ENCODE measurements at places on chromosomes 6 and 20. TPM values are rescaled to one million over a fixed set of nuclear protein-coding genes. Genes with fewer than 3 reads are reported as not detected.

DNA sequence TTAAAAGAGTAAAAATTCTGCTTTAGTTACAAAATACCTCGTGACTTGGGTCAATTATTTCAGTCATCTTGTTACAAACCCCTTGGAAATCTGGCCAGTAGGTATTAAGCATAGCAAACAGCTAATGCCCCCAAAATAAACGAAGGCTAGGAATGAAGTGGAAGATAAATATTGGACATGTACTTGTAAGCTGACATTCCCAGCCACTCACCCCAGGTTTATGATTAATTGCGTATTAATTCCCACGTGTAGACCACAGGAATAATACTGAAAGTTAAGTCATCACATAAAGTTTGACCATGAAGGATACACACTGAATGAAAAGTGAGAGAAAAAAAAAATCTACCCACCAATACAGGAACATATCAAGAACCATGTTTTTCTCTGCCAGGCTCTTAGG lies 936.5 kb upstream of the ADGRB3 start:
- H3K27ac ChIP-seq: no peak overlapping the region
- H3K36me3 ChIP-seq: no peaks in the 10 kb centered on the region
- DNase-seq: no peak
- H3K4me1 ChIP-seq: no peaks in the 10 kb centered on the region

GRCh38 chr6:67896476-67896875 lies 738.6 kb upstream of the ADGRB3 start:
- H3K4me1 ChIP-seq: no peaks in the 10 kb centered on the region
- no peaks in the 10 kb centered on the region for H3K27me3 ChIP-seq

- H3K27me3 ChIP-seq: no peaks in the 10 kb centered on the region
- no peaks in the 10 kb centered on the region for H3K36me3 ChIP-seq
- H3K27ac ChIP-seq: no peak overlapping the region
- no peak overlapping the region for H3K4me3 ChIP-seq
- no peaks in the 10 kb centered on the region for H3K4me1 ChIP-seq
Observed at GRCh38 chr6:6834356-6835222, 246.1 kb downstream of the LY86 start.

DNA sequence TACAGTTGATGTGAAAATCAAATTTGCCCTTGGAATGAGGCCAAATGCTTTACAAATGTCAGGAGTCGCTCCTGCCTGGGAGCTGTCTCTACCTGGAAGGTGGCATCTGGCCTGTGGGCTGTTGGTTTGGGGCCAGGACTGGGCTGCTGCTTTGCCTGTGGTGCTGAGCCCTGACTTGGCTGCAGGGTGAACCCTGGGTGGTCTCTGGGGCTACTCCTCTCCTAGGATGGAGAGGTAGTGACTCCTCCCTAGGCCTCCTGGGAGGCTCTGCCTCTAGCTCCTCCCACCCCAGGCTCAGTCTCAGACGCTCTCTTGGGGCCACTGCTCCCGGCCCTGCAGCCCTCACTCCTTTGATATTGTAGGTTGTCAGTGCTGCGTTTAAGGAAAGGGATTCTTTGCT lies 47.5 kb downstream of the EFCAB8 start:
- DNase-seq: no peak
- peaks cover 3% of the 10 kb centered on the region for H3K4me1 ChIP-seq
- H3K4me3 ChIP-seq: no peak overlapping the region
- H3K27ac ChIP-seq: no peak overlapping the region
- H3K36me3 ChIP-seq: no peaks in the 10 kb centered on the region

The LY6G6F gene
- total RNA-seq: not detected

The CST5 gene
- not detected for total RNA-seq
